WTC11 (cell line): ENCODE measurements at places on chromosomes 7 and 10. TPM values are rescaled to one million over a fixed set of nuclear protein-coding genes. Genes with fewer than 3 reads are reported as not detected.

DNA sequence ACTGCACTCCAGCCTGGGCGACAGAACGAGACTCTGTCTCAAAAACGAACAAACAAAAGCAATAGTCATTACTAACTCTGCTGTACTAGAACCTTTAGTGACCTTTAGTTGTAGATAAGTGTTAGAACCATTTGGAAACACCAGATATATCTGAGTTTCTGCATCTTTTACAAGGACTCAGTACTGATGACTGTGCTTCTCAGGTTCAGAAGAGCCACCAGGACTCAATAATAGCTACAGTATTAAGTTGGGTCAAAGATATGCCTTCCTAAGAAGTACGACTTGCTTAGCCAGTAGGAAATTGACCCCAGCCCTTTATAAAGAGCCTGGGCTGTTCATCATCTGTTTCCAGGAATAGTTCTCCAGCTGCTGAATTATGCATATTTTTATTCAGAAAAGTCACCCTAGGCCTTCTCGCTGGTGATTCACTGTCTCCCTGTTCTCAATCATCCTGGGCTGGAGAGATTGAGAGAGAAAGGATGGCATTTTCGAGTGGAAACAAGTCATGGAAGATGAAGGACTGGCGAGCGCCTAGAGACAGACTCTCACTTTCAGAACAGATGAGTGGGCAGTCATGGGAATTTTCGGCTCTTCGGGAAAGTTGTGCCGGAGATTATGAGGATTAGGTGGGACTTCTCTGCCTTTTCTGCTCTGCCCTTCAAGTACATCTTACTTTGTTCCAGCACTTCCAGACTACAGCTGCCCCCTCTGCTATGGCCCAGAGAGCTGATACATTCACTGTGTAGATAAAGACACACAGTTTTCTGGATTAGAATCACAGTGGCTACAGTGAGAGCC, 316.1 kb downstream of the CCDC3 start:
- no peaks in the 10 kb centered on the region for H3K36me3 ChIP-seq
- no peak for DNase-seq
- no peaks in the 10 kb centered on the region for H3K4me1 ChIP-seq
- no peaks in the 10 kb centered on the region for H3K27me3 ChIP-seq
- no peak overlapping the region for H3K4me3 ChIP-seq

DNA sequence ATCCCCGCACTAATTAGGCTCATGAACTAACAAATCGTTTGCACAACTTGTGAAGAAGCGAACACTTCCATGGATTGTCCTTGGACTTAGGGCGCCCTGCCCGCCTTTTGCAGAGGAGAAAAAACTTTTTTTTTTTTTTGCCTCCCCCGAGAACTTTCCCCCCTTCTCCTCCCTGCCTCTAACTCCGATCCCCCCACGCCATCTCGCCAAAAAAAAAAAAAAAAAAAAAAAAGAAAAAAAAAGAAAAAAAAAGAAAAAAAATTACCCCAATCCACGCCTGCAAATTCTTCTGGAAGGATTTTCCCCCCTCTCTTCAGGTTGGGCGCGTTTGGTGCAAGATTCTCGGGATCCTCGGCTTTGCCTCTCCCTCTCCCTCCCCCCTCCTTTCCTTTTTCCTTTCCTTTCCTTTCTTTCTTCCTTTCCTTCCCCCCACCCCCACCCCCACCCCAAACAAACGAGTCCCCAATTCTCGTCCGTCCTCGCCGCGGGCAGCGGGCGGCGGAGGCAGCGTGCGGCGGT, at the start of gene EMX2:
TSS of gene EMX2 (plus strand) at position 41 of the 519 bp plus-strand sequence. CDS start 522 bp downstream, outside the sequence.
- peak within 1 kb of the TSS; percentile 73 for H3K4me3 ChIP-seq
- peaks cover 99% of the 10 kb centered on the region for H3K27me3 ChIP-seq
- DNase-seq, result no peak
- peaks cover 43% of the 10 kb centered on the region for H3K4me1 ChIP-seq
- no peaks in the 10 kb centered on the region for H3K36me3 ChIP-seq

GRCh38 chr10:114367351-114368056, 36.8 kb downstream of the AFAP1L2 start:
- H3K4me3 ChIP-seq, result no peak overlapping the region
- no peak overlapping the region for H3K27ac ChIP-seq

- no peak for DNase-seq
- no peak overlapping the region for H3K4me3 ChIP-seq
- 0 out of 2 replicates have a peak, but pooled peaks cover 3% of the 10 kb centered on the region for H3K4me1 ChIP-seq
- H3K27ac ChIP-seq, result no peak overlapping the region
- H3K27me3 ChIP-seq, result no peaks in the 10 kb centered on the region
Measured at GRCh38 chr7:144027974-144028373, 20.8 kb upstream of the OR2A5 start.

- no peaks in the 10 kb centered on the region for H3K27me3 ChIP-seq
- no peak overlapping the region for H3K27ac ChIP-seq
Measured at GRCh38 chr7:46754140-46754720, 827.7 kb downstream of the TNS3 start.

GRCh38 chr10:131162211-131162610, 149.3 kb downstream of the TCERG1L start:
- peaks cover 77% of the 10 kb centered on the region for H3K36me3 ChIP-seq
- peaks cover 7% of the 10 kb centered on the region for H3K27me3 ChIP-seq
- no peaks in the 10 kb centered on the region for H3K4me1 ChIP-seq
- DNase-seq, result no peak

DNA sequence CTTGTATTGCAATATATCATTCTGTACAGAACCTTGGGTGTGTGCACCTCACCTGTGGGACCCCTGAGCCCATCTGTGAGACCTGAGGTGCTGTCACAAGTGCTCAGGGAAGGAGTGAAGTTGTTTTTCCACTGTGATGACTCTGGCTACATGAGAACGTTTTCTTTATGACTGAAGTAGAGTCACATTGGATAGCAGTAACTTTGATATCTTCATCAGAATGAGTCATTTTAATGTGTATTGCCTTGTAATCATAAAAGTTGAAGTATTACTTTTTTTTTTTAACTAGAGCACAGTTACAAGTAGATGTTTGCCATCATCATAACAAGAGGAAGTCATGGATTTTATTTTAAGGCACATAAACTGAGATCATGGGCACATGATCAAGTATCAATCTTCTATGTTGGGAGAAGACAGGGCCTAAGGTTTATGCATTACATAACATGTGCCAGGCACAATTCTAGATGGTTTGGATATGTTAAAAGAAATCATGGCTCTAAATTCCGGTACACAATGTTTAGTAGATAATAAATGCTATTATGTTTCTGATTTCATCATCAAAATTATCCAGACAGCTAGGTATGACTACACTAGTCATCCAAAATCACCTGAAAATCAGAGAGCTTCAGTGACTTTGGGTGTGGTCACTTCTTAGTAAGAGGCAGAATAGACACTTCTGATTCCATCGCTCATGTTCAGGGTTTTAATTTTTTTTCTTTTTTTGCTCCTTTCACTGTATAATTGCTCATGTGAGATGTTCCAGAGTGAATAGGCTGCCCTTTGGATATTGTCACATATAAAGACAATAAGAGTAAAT, 82.7 kb upstream of the KLF6 start:
- H3K4me3 ChIP-seq, result no peak overlapping the region
- H3K27me3 ChIP-seq, result no peaks in the 10 kb centered on the region
- H3K4me1 ChIP-seq, result peaks cover 8% of the 10 kb centered on the region

- H3K36me3 ChIP-seq, result 0 out of 2 replicates have a peak, but pooled peaks cover 4% of the 10 kb centered on the region
- DNase-seq, result no peak
- H3K27ac ChIP-seq, result no peak overlapping the region
- H3K4me3 ChIP-seq, result no peak overlapping the region
- H3K27me3 ChIP-seq, result no peaks in the 10 kb centered on the region; the same call in 1 of the 2 replicates
Measured at GRCh38 chr7:311796-312195, 21.8 kb downstream of the FOXL3 start.

GRCh38 chr7:107644309-107644974, 16.2 kb upstream of the SLC26A4 start:
- no peaks in the 10 kb centered on the region for H3K36me3 ChIP-seq
- peaks cover 10% of the 10 kb centered on the region for H3K27me3 ChIP-seq
- H3K27ac ChIP-seq, result no peak overlapping the region
- H3K4me3 ChIP-seq, result no peak overlapping the region
- H3K4me1 ChIP-seq, result no peaks in the 10 kb centered on the region

- no peaks in the 10 kb centered on the region for H3K36me3 ChIP-seq
- H3K27me3 ChIP-seq, result no peaks in the 10 kb centered on the region
- no peak overlapping the region for H3K4me3 ChIP-seq
- no peaks in the 10 kb centered on the region for H3K4me1 ChIP-seq
- DNase-seq, result no peak
Measured at GRCh38 chr7:17951742-17952254, 11.5 kb upstream of the SNX13 start.

GRCh38 chr10:6840201-6840691, 260.2 kb upstream of the PRKCQ start:
- no peak for DNase-seq
- no peak overlapping the region for H3K27ac ChIP-seq
- H3K4me3 ChIP-seq, result no peak overlapping the region

DNA sequence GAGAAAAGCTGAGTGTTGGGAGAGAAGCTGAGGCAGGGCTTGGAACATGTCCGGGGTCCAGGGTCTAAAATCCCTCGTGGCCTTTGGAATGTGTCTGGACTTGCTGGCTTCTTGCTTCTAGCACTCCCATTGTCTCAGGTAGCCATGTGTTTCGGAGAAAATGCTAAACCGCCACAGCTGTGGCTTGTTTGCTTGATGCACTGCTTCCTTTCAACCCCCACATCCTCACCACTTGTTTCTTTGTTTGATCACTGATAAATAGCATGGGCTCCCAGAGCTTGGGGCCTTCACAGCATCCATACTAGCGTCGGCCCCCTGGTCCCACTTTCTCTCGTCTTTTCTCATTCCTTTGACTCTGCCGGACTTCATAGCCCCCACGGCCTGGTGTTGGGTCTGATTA, 102.7 kb downstream of the ANKRD26 start:
- H3K4me3 ChIP-seq, result no peak overlapping the region
- DNase-seq, result no peak
- H3K27me3 ChIP-seq, result 0 out of 2 replicates have a peak, but pooled peaks cover 2% of the 10 kb centered on the region
- no peaks in the 10 kb centered on the region for H3K4me1 ChIP-seq
- peaks cover 65% of the 10 kb centered on the region for H3K36me3 ChIP-seq

The FAM241B gene
- 24.4 to 28.9 TPM (median 26.9 TPM) in 3 replicates for total RNA-seq

The GCK gene
- total RNA-seq, result 3.3 to 5.1 TPM (median 4.5 TPM) in 3 replicates

The NXPH1 gene
- 0.14 to 0.59 TPM (median 0.27 TPM) in 3 replicates for total RNA-seq

The MUC12 gene
- total RNA-seq, result 5.7 to 6.5 TPM (median 5.8 TPM) in 3 replicates
